ENCODE measurements at places on chromosomes 2 and 18.

DNA sequence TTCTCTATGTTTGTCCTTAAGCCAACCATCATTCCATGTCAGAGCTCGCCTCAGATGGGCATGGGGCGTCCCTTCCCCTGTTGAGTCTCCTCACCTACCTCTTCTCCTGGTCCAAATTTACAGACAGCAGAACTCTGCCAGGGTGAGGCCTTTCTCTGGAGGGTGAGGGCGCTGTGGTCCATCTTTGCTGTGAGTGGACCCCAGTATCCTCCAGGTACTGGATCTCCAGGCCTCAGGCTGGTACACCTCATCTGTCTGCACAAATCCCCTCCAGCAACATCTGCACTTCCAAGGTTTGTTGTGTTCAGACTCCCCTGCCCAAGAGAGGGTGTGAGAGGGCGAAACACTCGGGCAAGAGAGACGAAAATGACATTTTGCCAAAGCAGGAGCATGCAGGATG, 63.9 kb upstream of the EDAR start:
- DNase-seq = no peak

GRCh38 chr18:9869715-9870430, 15.9 kb upstream of the TXNDC2 start:
- DNase-seq = no peak

DNA sequence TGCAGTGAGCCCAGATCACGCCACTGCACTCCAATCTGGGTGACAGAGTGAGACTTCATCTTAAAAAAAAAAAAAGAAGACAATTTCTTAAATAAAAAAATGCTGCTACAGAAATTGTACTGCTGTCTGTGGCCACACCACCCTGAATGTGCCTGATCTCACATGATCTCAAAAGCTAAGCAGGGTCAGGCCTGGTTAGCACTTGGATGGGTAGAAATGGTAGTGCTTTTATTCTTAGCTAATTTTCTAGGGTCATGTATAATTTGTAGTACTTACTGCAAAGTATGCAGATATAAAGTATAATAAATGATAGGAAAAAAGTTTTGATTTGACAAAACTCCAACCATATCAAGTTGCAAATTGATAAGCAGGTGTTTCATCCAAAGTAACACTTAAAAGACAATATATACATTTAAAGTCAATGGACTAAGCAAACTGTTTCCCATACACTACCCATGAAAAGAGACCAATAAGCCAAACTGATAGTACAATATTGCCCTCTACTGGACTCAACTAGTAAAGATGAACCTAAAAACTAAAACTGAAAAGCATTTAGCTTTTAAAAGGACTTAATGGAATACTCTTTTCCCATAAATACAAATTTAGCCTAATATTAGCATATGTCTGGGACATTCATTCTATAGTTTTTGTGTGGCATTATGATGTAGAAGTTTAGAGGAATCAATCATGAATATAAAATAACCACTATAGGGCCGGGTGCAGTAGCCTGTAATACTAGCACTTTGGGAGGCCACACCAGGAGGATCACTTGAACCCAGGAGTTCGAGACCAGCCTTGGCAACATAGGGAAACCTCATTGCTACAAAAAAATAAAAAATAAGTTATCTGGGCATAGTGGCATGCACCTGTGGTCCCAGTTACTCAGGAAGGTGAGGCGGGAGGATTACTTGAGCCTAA, 18.6 kb upstream of the PEX13 start:
- DNase-seq = no peak

- DNase-seq = no peak
Measured at GRCh38 chr2:167134381-167135072, 246.2 kb downstream of the XIRP2 start.

DNA sequence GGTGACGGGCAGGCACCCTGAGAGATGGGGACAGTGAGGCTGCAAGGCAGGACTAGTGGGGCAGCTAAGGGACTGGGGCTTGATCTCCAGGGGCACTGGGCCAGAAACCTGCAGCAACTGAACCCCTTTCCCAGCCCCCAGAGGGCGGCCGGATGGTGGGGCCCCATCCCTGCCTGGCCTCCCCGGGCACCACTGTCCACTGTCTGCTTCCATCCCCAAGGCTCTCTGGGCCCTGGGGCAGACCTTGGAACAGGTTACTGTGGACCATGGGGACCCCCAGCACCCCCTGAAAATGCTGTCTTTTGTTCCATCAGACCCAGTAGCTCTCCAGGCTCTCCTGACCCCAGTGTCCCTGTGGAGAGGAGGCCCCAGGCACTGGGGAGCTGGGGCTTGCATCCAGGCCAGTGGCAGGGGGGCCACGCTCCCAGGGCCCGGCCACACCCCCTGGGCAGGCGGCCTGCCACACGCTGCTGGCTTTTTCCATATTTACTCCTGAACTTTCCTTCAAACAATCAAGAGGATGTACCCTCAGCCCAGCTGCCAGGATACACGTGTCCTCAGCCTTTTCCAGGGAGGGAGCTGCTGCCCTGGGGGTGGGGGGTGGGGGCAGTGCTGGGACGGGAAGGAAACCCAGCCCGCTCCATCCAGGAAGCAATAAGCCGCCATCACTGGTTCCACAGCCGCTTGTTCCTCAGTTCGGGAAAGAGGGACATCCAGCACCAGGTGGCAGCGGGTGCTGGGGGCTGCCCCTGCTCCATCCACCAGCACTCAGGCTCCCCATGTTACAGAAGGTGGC, 102.3 kb upstream of the ODC1 start:
- DNase-seq = no peak

All from activated effector memory CD4-positive, alpha-beta T cell treated with Interleukin-2 at 50 U/mL for 16 hours (primary cell).